Fibroblast of villous mesenchyme (primary cell): ENCODE measurements at places on chromosomes 3 and 15. TPM values are rescaled to one million over a fixed set of nuclear protein-coding genes. Genes with fewer than 3 reads are reported as not detected.

GRCh38 chr15:62782896-62783295 lies 259.7 kb upstream of the TPM1 start:
- no peak for DNase-seq

FSTL1 gene
- total RNA-seq = 997 and 1,795 TPM in 2 replicates

SECISBP2L gene
- 43.5 and 74.3 TPM in 2 replicates for total RNA-seq

IP6K1 gene
- total RNA-seq = 45.1 and 47.9 TPM in 2 replicates

- DNase-seq = peak; percentile 63
Measured at GRCh38 chr3:138124706-138125355, 7.4 kb downstream of the A4GNT start.

- peak; percentile 79 for DNase-seq
Measured at GRCh38 chr15:63870487-63871209, 36.9 kb upstream of the HERC1 start.
